ENCODE measurements at places on chromosomes 6 and 20.

GRCh38 chr6:56938649-56939191 is 16.2 kb upstream of the BEND6 start:
- peak; percentile 83 for DNase-seq

- DNase-seq = no peak
Observed at GRCh38 chr6:36499918-36500317, 47.4 kb downstream of the STK38 start.

GRCh38 chr6:170248111-170248805 is 42.6 kb downstream of the DLL1 start:
- no peak for DNase-seq

- DNase-seq = no peak
Observed at GRCh38 chr20:64049060-64049877, at the start of gene SOX18. TSS of gene SOX18 (minus strand) at chr20:64049639. CDS start at chr20:64049516, 123 bp downstream.

DNA sequence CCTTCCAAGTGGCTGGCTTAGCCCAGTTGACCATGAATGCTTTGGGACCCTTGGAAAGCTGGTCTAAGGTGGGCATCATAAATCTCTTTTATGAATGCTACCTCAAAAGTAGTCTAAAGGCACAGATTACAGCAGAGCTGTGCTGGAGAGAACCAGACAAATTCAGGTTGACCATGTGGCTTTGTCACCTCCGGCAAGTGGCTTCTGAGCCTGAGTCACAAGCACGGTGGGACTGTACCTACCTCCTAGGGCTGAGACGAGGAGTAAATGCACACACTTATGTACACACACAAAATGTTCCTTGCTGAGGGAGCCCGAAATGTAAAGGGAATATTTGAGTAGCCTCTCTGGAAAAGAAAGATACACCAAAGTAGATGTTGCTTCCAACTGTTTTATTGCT is 155.9 kb downstream of the NFATC2 start:
- DNase-seq = no peak

GRCh38 chr6:161498359-161498758 is 224.5 kb upstream of the AGPAT4 start:
- peak; percentile 45 for DNase-seq

DNA sequence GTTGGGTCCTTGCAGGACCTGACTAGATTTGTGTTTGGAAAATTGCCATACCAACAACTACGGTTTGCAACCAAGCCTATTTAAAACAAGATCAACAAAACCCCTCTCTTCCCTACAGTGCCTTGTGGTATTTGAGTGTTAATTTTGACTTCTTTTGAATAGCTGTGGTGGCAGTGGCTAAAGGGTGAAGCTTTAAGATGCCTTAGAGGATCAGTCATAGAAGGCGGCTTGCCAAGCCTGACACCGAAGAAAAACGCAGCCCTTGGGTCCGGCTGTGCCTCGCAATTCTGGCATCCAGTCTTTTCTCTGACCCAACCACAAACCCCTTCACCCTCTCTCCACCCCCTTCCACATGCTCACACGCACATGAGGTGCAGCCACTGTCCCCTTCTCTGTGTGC is 32.6 kb downstream of the BMP6 start:
- peak; percentile 44 for DNase-seq

DNA sequence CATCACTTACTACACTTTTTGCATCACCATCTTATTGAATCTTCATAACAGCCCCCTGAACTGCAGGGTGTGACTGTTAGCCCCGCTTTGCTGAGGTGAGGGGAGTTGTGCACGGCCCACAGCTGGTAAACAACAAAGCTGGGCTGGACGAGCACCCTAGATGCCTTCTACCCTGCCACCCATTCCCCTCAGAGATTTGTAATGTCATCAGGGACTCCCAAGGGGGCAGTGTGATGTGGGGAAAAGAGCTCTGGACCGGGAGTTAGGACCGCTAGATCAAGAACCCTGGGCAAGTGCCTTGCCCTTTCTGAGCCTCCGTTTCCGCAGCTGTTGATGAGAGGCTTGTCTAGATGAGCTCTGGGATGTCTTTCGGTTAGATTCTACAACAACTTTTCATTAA is 20.9 kb downstream of the PKIG start:
- no peak for DNase-seq

- peak; percentile 66 for DNase-seq
Observed at GRCh38 chr20:45445805-45446562, 23.6 kb upstream of the WFDC2 start.

GRCh38 chr20:48238326-48238725 is 453.0 kb upstream of the SULF2 start:
- DNase-seq = no peak

DNA sequence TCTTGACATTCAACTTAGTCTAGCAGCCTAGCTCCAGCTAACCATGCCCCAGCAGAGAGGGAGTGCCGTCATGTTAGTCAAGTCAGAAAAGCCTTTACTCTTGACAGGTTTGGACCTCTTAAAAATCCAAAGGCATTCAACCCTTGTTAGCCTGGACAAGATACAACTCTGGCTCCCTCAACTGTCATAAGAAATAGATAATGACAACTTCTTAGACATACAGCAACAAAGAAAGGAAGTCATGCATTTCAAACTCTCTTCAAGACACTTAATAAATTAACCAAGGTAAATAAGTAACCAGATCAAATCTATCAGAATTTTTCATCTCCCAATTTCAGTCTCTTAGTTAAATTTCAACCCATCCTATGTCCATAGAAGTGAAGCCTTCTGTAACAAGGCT is 22.7 kb downstream of the PTPRT start:
- DNase-seq = no peak

DNA sequence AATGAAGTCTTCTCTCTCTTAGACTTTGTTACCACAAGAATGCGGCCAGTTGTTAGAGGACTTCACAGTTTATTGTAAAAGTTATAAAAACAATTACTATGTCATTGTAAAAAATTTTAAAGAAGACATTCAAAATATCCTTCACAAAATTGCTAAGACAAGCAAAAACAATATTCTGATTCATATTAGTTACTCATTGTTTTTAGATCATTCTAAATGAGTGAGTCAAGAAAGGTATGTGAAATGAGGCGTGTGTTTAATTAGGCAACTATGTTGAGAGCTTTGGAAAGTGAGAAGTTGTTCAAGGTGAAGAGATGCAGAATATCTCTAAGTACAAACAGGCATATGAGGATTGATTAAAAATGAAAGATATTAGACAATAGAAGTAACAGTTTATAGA is 875.3 kb downstream of the EYS start:
- DNase-seq = no peak

- no peak for DNase-seq
Observed at GRCh38 chr20:46458866-46459750, 52.7 kb upstream of the ELMO2 start.

DNA sequence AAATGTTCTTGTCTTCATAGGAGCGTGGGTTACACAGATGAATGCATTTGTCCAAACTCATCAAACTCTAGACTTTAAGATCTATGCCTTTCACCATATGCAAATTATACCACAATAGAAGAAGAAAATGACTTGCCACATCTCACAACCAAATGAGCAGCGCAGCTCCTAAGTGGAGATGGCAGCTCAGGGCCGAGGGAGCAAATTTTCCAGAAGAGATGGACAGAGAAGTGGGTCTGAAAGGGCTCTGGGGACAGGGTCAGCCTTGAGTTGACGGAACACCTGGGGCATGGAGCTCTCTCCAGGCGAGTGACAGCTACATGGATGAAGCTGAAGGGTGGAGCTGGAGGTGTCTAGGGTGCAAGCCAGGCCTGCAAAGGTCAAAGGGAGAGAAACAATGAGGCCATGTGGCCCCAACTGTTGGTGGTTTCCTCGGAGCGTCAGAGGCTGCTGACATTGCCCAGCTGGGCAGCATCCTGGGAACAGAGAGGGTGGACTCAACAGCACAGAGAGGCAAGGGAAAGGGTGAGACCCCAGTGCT is 228.3 kb downstream of the NRN1 start:
- DNase-seq = no peak

DNA sequence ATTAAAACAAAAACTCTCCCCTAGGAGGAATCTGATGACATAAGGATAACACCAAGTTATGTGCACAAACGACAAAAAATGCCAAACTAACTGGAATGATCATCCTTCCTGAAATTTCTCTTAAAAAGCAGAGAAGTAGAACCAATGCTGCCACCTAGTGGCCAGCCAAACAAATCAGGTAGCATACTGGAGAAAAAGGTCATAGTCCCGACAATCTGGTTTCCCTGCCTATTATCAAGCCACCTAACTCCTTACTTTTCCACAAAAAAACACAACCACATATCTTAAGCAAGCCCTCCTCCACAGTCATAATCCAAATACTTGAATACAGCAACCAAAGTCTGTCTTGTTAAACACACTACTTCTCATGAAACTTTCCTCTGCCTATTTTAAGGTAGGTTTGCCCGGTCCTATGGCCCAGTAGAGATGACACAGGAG is 5.3 kb downstream of the OARD1 start:
- DNase-seq = peak; percentile 41
